ENCODE measurements at places on chromosomes 12 and 14.

GRCh38 chr12:42482748-42483520 is 106.6 kb downstream of the PRICKLE1 start:
- peak; percentile 57 for DNase-seq

- DNase-seq: no peak
These were observed 98.3 kb downstream of the INSM2 start for GRCh38 chr14:35632271-35632670.

DNA sequence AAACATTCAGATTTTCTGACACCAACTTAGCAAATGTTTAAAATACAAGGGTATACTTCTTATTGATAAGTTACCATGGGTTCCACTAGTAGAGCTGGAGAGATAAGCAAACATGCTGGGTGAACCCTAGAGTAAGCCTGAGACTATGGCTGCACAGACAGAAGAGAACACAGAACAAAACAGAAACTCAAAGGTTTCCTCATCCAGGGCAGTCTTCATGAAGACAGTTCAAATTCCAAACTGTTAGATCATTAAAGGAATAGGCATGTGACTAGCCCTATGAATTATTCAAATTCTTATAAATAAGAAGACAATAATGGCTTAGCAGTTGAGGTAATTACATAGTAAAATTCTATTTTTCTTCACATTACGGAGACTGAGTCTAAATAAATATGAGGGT is 28.1 kb downstream of the BTBD7 start:
- no peak for DNase-seq

GRCh38 chr12:22617630-22618029 is 7.3 kb upstream of the ETNK1 start:
- no peak for DNase-seq

GRCh38 chr14:78697341-78697740 is 527.2 kb downstream of the NRXN3 start:
- no peak for DNase-seq

DNA sequence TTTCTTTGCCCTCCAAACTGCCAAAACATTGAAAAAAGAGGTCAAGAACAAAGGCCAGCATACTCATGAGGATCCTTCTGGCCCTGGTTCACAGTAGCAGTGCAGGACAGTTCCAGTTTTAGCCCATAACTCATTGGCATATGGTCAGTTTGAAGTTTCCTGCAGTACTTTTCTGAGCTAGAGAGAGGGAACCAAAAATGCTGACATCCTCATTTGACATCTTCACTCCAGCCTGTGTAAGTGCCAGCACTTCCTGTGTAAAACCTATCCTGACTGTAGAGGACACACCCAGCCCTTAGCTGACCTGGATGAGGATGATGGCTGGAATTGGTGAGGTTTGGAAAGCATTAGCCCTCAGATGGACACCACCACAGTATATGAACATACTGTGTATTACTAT is 84.1 kb downstream of the FGD4 start:
- DNase-seq: no peak

DNA sequence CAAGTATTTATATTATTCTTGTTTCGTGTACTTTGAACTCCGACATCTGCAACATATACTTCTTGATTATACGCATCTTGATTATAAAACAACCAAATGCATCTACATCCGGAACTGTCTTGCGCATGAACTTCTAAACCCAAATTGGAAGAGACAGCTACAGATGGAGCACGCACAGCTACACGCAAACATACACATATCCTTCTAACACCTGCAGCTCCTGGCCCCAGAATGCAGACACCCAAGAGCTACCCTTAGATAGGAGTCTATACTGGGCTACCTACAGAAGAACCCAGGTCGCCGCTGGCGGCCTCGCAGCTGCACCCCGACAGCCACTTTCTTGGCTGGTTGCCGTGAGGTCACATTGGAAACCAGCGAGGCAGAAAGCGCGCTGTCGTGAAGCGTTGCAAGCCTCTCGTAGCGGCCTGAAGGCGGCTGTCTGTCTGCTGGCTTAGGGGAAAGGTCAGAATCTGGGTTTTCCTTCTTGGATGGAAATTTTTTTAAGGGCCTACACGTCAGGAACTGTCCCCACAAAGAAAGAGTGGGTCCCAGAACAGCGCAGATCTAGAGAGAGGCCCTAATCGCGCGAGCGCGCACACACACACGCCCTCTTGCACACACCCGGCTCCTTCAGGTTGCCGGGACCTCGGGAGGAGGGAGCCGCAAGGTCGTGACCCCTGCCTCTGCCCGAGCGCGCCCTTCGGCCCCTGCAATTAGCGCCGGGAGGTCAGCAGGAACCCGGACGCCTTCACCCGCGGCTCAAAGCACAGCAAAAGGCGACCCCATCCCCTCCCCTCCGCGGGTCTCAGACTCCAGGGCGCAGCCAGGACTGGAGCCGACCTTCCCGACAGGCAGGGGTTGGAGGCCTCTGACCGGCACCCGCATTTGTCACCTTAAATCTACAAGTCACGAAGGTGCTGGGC is 17.0 kb downstream of the TBX3 start:
- no peak for DNase-seq

- DNase-seq: peak; percentile 73
These were observed 45.6 kb upstream of the RIMBP2 start for GRCh38 chr12:130761537-130762318.

- no peak for DNase-seq
These were observed 466.3 kb downstream of the DIO2 start for GRCh38 chr14:79745046-79745445.

GRCh38 chr14:102426796-102427195 is 64.1 kb downstream of the TECPR2 start:
- DNase-seq: no peak

DNA sequence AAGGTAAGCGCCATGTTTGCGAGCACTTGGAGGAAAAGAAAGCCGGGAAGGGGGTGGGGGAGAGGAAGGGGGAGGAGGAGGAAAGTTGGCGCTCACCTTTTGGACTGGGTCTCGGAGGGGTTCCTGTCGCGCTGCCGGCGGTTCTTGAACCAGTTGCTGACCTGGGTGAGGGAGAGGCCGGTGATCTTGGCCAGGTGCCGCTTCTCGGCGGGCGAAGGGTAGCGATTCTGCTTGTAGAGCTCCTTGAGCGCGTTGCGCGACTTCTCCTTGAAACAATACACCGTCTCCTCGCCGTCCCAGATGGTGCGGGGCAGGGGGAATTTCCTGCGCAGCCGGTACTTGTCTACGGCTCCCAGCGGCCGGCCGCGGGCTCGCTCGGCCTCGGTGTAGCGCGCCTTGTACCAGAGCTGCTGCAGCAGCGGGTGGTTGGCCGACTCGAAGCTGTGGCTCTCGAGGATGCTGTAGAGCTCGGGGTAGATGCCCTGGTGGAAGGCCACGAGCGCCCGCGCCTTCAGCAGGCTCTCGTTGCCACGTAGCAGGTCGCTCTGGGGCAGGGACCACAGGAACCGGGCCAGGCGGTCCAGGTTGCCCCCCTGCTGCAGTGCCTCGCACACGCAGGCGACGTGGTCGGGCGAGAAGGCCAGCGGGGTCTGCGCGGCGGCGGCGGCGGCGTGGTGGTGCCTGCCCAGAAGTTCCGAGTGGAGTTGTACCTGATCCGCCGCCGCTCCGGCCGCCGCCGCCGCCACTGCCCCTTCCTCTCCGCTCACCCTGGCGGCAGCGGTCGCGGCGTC is 840 bp downstream of the SIX4 start:
- peak; percentile 44 for DNase-seq

DNA sequence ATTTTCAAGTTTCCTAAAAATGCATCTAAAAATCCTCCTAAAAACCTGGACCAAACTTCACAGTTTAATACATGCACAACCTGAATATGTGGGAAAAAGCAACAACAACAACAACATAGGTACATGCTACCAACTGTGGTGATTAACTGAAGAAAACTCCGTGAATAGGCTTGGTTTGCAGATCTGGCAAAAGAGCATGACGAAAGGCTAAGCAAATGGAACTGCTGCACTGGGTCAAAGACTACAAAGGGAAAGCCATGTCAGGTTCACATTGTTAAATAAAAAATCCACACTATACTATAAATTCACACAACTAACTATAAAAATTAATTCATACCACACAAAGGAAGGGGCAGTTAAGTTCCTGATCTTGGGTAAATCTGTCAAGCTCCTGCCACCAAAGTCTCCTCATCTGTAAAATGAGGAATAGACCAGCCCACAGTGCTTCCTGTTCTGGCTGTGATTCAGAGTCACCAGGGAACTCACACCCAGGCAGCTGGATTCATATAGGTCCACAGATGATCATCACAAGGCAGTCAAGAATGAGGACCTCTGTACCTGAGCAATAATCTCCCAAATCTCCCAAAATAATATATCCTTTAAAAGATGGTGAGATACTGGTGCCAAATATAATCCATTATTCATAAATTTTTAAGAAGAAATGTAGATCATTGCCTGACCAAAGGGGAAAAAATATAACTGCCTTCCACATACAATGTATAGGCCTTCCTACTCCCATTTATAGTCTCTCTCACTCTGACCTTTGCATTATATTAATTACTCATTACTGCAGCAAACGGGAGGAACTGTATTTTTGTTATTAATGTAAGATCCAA is 7.0 kb downstream of the CORO1C start:
- DNase-seq: peak; percentile 34

- peak; percentile 74 for DNase-seq
These were observed 60.3 kb upstream of the BCL2L14 start for GRCh38 chr12:12010277-12011039.

- DNase-seq: no peak
These were observed 49.2 kb upstream of the SGPP1 start for GRCh38 chr14:63777024-63777423.

- no peak for DNase-seq
These were observed 193.7 kb downstream of the RAD51B start for GRCh38 chr14:68013326-68013725.

DNA sequence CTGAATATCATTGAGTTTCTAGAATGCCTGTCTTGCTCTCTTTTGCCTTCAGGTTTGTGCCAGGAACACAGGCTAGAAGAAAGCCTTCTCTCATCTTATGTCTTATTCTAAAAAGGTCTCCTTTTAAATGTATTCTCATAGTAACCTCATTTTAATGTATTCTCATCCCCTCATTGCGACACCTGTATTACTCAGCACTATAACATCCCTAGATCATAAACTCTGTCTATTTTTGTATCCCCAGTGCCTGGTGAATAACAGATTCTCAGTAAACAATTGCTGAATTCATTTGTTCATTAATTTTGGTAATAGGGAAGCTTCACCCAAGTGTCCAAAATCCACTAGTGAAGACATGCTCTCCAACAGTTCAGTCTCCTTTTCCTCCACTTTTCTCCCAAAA is 8.8 kb upstream of the LRRK2 start:
- no peak for DNase-seq

DNA sequence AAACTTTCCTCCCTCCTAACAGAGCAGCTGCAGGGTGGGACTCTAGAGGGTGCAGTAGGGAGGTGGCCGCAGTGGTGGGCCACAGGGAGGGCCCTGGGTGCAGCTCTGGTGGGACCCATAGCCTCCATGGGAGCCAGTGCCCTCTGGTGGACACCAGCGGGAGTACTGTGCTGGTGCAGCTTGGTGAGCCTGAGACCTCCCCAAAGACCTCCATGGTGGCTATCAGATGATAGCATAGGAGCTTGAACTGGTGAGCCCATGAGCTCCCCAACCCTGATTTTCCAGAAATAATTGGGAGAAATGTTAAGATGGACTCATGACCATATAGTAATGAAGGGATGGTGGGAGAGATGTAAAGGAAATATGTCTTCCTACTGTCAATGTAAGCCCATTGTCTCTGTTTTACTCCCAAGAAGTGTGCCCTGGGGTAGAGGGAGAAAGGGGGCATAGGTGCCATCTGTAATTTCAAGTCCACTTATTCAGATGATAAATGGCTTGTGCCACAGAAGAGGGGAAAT is 98.7 kb downstream of the GAS2L3 start:
- DNase-seq: peak; percentile 39

- peak; percentile 7 for DNase-seq
These were observed at the start of gene KCNJ8 for GRCh38 chr12:21774358-21775132. TSS of gene KCNJ8 (minus strand) at chr12:21774706. CDS start at chr12:21773616, 1,090 bp downstream.

DNA sequence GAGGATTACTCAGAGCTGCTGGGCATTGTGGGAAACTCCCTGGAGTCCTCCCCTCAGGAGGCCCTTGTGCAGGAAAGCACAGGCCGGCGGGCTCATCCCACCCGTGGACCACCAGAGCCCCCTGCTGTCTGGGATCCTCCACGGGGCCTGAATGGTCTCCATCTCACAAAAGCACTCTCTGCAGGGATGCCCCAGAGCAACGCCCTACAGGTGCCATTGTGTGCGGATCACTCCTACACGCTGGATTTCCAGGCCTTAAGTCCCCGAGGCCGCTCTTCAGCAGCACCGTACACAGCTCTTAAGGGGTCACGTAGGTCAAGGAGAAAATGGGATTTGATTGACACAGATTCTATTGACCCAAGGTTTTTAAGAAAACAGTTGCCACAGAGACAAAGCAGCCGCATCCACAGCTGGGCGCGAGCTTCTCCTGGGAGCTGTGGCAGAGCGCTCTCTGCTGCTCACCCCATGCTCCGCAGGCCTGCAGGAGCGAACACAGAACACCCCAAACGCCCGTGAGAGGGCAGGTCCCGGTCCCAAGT is 36.7 kb upstream of the RIMBP2 start:
- DNase-seq: no peak

DNA sequence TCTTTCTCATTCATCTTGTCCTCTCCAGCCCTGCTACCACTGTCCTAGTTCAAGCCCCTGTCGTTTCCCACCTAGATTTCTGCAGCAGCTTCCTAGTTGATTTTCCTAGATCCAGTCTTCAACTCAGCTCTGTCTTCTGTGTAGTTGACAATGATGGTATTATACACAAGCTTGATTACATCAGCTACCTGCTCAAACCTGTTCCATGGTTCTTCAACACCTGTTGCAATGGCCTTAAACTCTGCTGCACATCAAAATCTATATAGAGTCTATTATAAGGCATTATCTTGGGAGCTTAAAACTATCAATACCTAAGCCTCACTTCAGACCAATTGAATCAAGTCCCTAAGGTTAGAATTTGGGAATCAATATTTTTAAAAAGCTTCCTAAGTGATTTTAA is 71.7 kb upstream of the PELI2 start:
- DNase-seq: no peak

DNA sequence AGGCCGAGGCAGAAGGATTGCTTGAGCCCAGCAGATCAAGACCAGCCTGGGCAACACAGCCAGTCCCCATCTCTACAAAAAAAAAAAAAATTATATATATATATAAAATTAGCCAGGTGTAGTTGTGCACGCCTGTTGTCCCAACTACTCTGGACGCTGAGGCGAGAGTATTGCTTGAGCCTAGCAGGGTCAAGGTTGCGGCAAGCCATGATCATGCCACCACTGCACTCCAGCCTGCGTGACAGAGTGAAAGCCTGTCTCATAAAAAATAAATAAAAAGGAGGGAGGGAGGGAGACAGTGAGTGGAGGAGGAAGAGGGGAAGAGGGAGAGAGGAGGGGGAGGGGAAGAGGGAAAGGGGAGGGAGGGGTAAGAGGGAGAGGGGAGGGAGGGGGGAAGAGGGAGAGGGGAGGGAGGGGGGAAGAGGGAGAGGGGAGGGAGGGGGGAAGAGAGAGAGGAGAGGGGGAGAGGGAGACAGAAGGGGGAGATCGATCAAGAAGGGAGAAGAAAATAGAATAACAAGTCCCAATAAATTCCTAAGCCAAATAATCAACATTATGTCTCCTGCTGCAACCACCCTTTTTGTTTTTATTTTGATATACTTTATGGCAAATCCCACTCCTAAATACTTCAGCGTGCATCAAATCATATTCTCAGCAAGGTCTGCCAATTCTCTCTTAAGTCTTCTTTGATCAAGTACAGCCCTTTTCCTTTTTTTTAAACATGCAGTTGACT is 163.9 kb downstream of the MED13L start:
- DNase-seq: no peak
